ENCODE measurements at places on chromosomes 13 and 19.

DNA sequence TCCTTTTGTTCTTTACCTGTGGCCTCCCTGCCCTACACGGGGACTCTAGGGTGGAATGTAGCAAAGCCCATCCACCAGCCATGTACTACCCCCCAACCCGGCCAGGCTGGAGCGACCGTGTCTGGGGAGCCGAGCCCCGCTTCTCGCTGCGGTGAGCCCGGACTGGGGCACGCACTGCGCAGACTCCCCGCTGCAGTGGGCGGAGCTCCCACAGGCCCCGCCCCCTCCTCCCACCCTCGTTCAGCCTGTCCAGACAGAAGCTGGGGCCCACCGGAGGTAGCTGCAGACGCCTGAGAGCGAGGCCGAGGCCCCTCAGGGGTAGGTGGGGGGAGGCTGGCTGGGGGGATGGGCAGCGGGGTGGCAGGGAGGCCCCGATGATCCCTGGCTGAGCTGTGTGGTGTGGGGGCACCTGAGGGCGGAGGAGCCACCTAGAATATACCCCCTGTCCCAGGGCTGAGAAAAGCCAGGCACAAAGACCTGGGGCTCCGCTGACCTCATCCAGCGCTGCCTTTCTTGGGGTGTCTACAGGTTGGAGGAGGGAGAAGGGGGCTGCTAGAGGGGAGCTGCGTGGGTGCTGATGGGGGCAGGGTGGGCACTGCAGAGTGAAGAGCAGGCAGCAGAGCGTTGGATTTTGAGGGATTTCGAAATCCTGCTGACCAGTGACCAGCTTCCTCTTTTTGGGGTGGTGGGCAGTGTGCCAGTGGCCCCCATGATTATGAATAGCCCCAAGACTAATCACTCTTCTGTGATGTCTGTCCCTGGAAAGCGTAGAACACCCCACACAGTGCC is 17.3 kb downstream of the PLD3 start:
- no peak for DNase-seq

- no peak for DNase-seq
Measured at GRCh38 chr13:30851697-30852096, 54.4 kb upstream of the MEDAG start.

- no peak for DNase-seq
Measured at GRCh38 chr19:50580970-50581634, 12.9 kb upstream of the LRRC4B start.

GRCh38 chr19:45477186-45477585 is 9.4 kb downstream of the FOSB start:
- no peak for DNase-seq

- no peak for DNase-seq
Measured at GRCh38 chr19:3775831-3776230, 3.8 kb upstream of the RAX2 start.

DNA sequence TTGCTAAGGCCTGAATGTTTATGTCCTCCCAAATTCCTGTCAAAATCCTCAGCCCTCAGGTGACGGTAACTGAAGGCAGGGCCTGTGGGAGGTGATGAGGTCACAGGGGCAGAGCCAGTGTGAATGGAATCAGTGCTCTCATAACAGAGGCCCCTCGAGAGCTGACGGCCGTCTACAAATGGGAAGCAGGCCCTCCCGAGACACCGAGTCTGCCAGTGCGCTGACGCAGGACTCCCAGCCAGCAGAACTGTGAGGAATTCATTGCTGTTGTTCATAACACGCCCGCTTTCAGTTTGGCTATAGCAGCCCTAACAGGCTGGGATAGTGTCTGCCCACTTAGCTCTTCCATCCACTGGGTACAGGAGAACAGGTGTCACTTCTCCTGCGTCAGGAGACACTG is 41.2 kb downstream of the CARS2 start:
- no peak for DNase-seq

DNA sequence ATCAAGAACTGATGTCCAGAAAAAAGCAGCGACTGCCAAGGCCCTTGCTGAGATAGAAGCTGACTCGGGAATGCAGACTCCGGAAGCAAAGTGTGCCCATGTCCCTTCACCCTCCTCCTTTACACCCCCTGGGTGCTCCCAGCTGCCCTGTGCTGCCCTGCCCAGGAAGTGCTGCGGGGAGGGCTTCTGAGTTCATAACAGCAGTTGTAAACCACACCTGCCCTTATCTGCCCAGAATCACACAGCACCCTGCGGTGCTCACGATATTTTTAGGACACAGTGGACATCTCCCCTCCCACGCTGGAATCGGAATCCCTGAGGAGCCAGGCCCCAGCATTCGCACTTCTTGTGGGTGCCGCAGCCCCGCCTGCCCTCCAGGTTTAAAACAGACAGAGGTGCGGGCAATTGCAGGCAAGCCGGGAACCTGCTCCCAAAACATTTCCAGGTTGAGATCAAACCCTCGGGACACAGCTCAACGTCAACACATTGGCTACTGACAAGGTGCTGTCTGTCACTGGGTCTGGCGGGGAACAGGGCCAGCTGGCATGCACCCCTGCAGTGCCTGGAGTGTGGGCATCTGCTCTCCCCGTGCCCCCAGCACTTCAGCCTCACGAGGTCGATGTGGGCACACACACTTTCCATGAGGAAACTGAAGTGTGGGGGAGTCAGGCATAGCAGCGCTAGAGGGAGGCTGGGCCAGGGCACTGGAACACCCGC is 36.8 kb downstream of the RAB20 start:
- DNase-seq: no peak

GRCh38 chr19:14248578-14249011 is 42.6 kb upstream of the ADGRL1 start:
- no peak for DNase-seq

GRCh38 chr13:49869519-49869918 is 66.6 kb downstream of the SPRYD7 start:
- no peak for DNase-seq

DNA sequence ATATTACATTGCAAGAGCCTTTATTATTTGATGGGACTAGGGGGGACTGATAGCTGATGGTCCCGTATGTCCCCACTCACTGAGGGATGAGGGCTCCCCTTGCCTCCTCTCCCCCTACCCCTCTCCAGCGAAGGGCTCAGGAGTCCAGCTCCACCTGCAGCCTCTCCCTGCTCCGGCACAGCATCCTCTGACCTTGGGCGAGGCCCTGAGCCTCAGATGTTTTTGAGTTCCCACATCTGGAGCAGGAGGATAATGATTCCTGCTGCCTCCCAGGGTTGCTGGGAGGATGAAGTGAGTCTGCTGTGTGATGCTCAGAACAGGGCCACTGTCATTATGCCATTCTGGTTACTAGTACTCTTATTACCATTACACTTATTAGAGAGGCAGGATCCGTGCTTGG is 15.0 kb downstream of the PAK4 start:
- no peak for DNase-seq

DNA sequence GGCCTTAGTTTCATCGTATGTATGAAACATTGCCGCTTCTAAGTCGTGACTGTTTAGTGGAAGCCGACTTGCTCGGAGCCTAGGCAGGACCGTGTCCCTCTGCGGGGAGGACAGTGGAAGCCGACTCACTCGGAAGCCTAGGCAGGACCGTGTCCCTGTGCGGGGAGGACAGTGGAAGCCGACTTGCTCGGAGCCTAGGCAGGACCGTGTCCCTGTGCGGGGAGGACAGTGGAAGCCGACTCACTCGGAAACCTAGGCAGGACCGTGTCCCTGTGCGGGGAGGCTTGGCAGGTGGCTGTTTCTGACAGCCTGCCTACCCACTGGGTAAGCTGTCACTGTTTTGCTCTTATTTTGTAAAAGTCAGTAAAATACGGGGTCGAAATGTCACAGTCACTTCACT is 20.4 kb upstream of the DCUN1D2 start:
- DNase-seq: no peak

- no peak for DNase-seq
Measured at GRCh38 chr13:80052286-80052685, 288.6 kb downstream of the SPRY2 start.

- DNase-seq: no peak
Measured at GRCh38 chr19:33780746-33781145, 15.9 kb upstream of the KCTD15 start.

GRCh38 chr13:46565808-46566750 is 13.1 kb downstream of the LRCH1 start:
- DNase-seq: no peak

DNA sequence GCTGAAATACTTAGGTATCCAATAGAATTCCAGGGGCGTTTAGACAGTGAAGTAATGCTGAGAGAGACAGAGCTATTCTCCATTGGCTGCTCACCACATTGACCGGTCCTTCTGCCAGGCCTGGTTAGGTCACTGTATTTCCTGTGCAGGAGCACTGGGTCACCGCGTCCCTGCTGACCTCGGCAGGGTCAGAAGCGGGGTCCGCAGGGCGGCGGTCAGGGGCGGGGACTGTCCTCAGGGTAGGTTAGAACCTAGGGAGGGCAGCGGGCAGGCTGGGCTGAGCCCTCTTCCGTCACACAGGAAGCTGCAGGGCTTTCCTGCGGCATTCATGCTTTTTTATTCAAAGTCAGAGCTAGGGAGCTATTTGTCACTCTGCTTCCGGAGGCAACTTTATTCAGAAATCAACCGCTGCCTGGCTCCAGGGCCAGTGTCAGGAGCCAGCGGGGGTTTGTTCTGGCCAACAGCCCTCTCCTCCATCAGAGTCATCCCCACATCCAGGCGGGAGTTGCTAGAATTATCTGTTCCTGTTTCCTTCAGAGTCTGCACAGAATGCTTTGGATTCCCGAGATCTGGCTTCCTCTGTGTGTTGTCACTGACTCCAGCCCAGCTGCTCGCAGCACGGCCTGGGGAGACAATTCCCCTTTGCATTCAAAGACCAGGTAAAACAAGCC is 81.2 kb upstream of the WASF3 start:
- no peak for DNase-seq

DNA sequence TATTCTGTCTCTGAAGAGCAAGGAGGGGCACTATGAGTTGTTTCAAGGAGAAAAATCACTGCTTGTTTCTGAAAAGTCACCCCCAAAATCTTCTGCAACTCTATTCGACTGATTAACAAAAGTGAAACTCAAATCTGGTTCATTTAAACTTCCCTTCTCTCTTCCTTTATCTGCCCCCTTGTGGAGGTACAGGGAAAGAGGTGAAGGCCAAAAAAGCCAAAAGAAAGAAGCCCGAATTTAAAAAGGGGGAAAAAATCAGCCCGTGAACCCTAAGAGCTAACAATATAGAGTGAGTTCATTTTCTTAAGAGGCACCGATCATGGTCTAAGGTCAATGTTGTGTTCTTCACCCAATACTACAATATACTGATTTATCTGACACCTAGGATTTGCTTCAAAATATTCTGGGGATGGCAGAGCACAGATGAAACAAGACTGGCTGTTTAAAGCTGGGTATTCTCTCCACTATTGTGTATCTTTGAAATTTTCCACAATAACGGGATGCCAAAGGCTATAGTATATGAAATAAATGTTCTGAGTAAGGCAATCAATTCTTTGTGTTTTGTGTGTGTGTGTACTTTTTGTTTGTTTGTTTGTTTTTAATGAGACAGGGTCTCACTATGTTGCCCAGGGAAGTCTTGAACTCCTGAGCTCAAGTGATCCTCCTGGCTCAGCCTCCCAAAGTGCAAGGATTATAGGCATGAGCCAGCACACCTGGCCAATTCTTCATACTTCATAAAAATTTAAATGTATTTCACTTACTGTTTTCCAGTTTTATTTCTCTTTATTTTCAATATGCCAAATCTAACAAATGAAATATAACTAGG is 55.0 kb upstream of the EEF1AKMT1 start:
- no peak for DNase-seq

DNA sequence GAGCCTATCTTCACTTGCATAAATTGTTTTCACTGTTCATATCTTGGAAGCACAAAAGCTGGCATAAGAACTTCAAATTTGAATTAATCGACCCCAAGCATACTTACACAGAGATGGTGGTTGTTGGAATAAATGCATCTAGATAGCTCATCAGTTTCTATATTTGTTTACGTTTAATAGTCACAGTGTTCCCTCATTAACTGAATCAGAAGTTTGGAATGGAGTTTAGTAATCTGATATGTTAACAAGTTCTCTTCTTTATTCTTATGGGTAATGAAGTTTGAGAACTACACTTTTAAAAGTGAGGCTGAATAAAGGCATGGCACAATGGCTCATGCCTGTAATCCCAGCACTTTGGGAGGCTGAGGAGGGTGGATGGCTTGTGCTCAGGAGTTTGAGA is 886.7 kb upstream of the PCDH20 start:
- DNase-seq: no peak

GRCh38 chr13:101306773-101307172 is 109.5 kb downstream of the NALCN start:
- no peak for DNase-seq

GRCh38 chr19:54106716-54107115 is 4.1 kb downstream of the NDUFA3 start:
- no peak for DNase-seq

GRCh38 chr13:46211483-46212351 is at the start of gene LRRC63:
LRRC63 (plus strand) TSS chr13:46211928; CDS start chr13:46213035, 1,107 bp downstream.
- DNase-seq: no peak

DNA sequence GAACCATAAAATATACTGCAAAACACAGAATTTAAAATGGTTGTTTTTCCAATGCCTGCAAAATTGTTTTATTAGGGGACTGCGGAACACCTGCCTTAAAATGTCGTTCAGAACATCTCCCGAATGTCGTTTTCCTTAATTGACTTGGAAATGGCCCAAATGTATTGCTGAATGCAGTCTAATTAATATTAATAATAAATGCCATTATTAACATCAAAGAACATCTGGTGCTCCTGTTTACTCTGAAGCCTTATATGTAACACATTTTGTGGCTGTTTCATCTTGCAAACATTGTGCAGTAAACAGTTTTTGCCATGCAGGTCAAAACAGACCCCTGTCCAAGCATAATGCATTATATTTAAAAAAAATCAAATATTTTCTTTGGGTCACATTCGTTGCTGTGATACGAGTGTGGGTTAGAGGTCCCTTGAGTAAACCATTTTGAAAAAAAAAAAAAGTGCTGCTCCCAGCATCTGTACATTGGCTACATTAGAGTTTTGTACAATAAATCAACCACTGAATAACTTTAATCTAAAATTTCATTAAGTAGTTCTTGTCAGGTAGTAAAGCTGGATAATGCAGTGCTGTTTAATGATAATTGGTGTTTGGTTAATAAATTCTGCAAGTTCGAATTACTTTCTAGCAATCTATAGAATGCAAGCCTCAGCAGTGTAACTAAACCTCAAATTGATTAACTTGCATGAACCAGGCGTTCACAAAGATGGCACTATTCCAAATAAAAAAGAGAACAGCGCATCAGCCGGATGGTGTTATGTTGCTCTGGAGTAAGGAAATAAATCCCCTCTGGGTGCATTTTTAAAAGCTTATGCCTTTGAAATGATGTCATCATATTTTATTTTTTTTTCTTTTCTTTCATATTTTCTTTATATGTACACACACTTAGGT is 140.2 kb downstream of the ZNF536 start:
- no peak for DNase-seq

DNA sequence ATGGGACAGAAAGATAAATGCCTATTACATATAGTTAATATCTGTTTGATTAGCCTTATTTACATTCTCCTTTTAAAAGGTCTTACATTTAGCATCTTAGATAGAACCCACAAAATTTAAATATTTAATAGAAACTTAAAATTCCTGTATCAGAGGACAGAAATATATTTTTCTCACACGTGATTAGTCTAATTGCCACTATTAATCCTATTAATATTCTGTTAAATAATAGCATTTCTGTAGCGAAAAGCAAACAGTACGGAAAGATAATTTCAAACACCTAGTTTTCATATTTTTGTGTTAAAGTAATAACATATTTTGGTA is 380 bp upstream of the ZNF30 start:
- no peak for DNase-seq

GRCh38 chr13:66811455-66811854 is 418.7 kb downstream of the PCDH9 start:
- DNase-seq: no peak
